ENCODE measurements at places on chromosomes 3 and 15.

- DNase-seq: no peak
Measured at GRCh38 chr3:111252779-111253178, 181.2 kb downstream of the NECTIN3 start.

GRCh38 chr15:98226578-98226977 is 266.1 kb downstream of the ARRDC4 start:
- no peak for DNase-seq

- DNase-seq: no peak
Measured at GRCh38 chr3:140927279-140928069, 14.2 kb upstream of the SLC25A36 start.

- DNase-seq: no peak
Measured at GRCh38 chr15:56731548-56731947, 1.8 kb downstream of the ZNF280D start.

- peak; percentile 28 for DNase-seq
Measured at GRCh38 chr3:187714404-187714979, 12.1 kb upstream of the RTP2 start.

- DNase-seq: no peak
Measured at GRCh38 chr3:125108833-125109535, 53.2 kb upstream of the HEG1 start.

DNA sequence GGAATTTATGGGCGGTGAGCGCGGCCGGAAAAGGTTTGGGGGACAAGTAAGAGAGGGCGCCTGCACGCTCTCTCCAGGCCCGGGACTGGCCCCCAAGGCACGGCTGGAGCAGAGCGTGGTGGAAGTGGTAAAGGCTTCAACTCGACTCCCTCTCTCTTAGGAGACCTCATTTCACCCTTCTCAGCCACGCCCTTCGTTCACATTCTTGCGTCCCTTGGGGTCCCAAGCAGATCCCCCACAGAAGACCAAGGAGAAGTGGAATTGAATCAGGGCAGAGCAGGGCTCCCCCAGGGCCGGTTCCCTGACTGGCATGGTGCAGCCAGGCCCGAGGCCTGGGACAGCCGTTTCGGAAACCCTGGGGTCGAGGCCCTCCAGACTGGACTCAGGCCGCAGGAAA is 75.4 kb upstream of the POLG start:
- DNase-seq: no peak

- DNase-seq: no peak
Measured at GRCh38 chr15:56524915-56525314, 60.0 kb upstream of the MNS1 start.

DNA sequence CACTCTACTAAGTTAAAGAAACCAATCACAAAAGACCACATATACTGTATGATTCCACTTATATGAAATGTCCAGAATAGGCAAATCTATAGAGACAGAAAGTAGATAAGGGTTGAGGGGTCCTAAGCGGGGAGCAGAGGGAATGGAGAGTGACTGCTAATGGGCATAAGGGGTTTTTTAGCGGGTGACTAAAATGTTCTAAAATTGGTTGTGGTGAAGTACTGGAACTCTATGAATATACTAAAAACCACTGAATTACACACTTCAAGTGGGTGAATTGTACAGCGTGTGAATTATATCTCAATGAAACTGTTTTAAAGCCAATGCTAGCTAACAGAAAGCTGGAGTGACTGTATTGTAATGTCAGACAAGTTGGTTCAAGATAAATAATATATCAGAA is 33.3 kb downstream of the KPNA1 start:
- DNase-seq: no peak

DNA sequence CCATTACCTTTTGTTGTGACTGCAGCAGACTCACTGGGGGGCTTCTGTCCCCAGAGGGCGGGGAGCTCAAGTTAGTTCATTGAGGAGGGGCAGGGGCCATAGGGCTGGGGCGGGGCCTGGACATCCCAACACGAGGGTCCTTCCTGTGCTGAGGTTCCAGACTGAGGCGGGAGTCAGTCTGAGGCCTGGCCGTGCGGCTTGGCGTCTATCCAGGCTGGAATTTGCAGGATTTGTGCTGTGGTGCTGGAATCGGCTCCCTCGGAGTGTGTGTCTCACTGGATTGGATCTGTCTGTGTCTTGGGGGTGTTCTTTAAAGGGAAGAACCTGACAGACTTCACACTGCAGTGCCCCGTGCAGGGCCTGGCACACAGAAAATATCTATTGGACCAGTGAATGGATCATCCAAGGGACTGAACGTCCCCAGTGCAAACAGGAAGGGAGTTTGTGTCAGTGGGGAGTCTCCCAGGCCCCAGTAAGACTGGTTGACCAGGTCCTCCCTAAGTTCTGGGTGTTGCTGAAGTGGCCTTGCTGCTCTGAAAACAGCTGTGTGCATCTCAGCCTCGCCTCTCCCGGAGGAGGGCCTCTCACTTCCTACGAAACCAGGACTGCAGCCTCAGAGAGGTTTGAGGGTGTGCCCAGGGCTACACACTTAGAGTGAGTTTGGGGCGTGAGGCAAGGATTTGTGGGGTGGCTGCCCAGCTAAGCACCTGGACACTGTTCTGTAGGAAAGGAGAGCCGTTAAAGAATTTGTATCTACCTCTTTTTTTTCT is 26.1 kb downstream of the GOLGA6L2 start:
- no peak for DNase-seq

DNA sequence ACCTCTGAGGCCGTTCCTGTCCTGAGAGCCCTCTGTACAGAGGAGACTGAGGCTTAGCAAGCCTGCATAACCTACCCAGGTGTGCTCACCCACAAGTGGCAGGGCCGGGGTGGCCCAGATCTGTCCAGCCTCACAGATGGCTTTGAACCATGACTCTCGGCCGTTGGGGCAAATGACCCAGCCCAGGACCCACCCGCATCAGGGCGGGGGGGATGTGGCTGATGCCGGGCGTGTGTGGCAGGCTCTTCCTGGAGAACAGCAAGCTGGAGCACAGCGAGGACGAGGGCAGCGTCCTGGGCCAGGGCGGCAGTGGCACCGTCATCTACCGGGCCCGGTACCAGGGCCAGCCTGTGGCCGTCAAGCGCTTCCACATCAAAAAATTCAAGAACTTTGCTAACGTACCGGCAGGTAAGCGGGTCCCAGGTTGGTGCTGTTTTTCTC is 133.5 kb downstream of the LRRK1 start:
- DNase-seq: no peak

DNA sequence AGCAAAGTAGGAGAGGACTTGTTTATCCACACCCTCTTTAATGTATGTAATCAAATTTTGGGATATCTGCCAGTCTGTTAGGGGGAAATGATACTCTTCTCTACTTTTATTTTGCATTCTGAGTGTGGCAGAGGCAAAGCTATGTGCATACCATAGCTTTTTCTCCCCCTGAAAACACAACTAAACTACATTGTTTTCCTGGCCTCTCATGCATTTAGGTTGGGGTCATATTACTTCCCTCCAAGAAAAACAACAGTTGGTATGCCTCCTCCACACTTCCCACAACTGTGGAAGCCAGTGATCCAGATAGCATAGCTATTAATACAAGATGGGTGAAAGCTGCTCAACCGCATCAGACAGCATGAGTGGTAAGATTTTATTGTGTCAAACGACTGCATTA is 6.9 kb downstream of the RPL15 start:
- DNase-seq: no peak

DNA sequence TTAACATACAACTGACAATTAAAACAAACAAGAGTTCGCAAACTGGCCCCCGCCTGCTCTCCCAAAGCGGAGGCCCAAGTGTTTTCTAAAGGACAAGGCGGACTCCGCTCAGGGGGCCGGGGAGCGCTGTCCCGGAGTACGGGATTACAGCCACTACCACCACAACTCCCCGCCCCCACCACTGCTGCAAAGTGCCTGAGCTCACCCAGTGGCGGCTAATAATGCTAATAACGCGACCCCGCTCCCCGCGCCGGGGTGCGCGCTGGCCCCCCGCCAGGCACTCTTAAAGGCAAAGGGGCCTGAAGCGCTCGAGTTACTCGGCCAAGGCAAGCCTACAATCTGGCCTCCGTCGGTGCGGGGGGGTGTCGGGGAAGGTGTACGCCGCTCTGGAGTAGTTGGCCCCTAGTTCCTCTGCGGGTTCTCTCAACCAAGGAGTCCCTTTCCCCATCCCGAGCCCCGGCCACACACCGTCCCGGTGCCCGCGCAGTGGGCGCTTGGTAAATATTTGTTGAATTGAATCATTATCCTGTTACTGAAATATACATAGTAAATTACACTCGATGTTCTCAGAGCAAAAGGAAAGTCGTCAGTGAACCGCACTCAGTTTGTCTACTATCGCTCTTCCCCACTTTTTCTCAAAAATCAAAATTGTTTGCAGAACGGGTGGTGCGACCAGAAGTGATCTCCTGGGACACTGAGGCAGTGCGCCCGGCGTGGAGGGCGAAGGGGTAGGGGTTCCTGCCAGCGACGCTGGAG is 827 bp downstream of the WNT5A start:
- no peak for DNase-seq

DNA sequence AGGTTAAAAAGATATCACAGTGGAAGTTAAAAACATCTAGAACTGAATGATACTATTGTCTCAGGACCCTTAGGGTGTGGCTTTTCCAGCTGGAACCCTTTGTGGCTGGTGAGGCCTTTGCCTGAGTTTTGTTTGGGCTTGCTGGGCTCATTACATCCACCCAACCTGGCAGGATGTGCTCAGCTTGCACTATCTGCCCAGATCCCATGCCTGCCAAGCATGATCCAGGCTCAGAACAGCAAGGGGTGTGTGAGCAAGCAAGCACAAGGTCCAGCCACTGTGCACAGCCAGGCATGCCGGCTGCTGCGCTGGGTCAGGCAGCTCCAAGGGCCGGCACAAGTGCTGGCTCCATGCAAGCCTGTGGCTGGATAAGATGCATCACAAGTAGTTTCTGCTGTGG is 512.7 kb upstream of the CDIN1 start:
- DNase-seq: no peak

DNA sequence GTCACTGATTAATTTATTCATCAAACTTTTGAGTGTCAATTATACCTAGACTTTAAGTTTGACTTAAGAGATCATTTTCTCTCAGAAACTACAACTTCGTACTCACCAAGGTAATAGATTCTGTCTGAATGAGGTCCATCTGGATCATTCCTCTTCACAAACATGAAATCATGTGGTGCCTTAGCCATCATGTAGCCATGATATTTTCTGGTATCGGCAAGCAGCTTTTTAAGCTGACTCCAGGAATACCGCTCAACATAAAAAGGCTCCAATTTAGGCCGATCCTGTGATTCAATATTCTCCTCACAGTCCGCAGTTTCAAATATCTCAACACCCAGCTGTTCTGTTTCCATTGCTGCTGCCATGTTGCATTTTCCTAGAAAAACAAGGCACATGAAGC is 5.3 kb downstream of the DPP8 start:
- no peak for DNase-seq

Data from NCI-H2081 treated with DMSO at 0.1 percent for 48 hours (cell line).